ENCODE measurements at places on chromosomes 1 and 21.

- no peak for DNase-seq
Observed at GRCh38 chr1:221227872-221228337, 348.7 kb downstream of the HLX start.

GRCh38 chr1:183989078-183989577, 48.4 kb downstream of the COLGALT2 start:
- no peak for DNase-seq

DNA sequence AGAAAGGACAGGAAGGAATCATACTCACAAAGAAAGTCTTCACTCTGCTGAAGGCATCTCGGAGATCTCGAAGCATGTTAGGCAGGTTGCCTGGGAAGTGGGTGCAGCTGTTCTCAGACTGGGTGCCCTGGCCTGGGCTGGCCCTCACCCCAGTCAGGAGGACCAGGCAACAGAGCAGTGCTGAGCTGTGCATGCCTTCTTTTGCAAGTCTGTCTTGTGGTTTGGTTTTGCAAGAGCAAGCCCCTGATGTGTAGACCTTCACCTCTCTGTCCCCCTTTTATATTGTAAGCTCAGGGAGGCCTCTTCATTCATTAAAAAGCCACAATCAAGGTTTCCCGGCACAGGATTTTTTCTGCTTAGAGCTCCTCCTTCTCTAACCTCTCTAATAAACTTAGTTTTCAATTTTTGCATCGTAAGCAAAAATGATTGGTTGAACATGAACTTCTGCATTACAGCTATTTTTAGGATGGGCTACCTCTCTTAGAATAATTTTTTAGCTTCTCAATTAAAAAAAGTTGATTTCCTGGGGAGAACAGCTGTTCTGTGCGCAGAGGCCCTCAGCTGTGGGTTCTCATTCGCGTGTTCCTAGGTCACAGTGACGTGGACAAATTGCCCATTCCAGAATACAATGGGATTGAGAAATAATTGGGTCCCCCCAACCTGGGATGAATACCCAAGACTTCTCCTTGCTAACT, at the start of gene IL10:
IL10 (minus strand) TSS at position 252 of the 695 bp plus-strand sequence; CDS start at position 193, 59 bp downstream.
- no peak for DNase-seq

- DNase-seq: no peak
Observed at GRCh38 chr1:153534925-153535241, 908 bp downstream of the S100A6 start.

GRCh38 chr1:195664628-195665027, 943.6 kb downstream of the KCNT2 start:
- no peak for DNase-seq

- DNase-seq: no peak
Observed at GRCh38 chr1:235325854-235326253, 2.1 kb downstream of the ARID4B start.

DNA sequence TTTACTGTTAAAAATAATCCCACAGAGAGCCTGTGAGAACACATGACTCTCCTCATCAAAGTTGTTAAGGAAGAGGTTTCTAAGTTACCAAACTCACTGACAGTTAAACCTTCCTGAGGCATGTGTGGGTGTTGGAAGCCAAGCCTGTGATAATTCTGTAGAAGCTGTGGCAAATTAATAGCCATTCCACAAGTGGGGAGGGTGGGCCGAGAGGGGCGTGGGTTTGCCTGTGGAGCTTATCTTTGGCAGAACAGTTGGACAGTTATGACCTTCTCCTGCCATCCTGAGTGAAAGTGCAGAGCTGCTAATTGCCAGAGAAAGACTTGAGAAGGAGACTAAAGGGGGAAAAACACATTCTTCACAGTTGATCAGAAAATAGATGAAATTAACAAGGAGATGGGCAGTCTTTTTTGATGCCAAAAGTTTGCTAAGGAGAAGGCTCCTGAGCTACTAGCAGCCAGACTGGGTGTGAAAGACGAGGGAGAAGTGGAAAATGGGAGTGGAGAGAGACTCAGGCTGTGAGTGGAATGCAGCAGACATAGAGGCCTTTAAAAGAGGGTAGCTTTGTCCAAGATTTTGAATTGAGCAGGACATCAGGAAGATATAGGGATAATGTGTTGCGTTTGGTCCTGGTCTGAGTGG, 1.6 kb upstream of the PLA2G2C start:
- DNase-seq: no peak

GRCh38 chr1:38021969-38022368, 9.4 kb downstream of the UTP11 start:
- DNase-seq: no peak

DNA sequence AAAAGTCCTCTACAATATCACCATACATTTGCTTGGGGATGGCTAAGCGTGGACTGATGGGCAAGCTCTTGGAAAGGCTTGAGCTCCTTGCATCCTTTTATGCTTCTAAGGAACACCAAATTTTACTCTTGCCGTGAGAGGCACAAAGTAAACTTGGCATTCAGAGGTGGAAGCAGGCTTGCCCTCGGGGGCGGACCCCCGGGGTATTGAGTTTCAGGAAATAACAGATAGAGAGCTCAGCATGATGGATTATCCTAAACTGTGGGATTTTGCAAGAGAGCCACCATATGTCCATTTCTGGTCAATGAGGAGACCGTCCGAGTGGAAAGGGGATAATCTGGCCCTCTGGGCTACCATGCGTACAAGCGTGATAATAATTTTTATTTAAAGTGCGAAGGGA, 14.0 kb downstream of the IFI16 start:
- DNase-seq: no peak

DNA sequence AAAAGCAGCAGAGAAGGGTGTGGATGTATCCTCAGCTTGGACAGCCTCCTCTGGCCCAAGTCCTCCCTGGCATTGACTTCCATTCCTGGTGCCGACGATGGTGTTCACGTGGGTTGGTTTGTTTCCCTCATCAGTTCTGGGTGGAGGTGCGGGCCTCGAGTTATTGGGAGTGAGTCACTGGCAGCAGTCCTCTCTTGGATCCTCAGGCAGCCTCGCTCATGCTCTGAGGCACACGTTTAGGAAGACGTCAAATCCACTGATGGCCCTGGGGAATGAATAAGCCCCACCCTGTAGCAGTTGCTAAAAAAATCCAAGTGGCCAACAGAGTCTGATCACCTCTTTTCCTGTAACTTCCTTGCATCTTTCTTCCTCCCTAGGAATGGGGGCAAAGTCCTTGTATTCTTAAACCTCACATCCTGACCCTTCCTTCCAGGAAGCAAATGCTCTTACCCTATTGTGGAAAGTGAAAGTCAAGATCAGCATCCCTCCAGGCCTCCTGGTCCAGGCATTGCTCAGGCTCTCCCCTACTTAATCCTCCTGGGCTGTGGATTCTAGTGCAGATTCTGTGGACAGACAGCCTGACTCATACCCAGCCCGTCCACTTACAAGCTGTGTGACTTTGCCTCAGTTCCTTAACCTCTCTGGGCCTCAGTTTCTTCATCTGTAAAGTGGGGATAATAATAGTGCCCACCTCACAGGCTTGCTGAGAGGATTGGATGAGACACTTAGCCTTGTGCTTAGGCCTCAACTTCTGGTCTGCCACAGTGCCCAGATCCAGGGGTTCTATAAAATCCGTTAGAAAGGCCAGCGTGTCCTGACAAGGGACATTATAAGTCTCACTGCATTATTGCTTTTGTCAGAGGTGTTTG, 111.1 kb downstream of the TLR5 start:
- DNase-seq: no peak

- DNase-seq: no peak
Observed at GRCh38 chr1:204523605-204524215, 7.5 kb downstream of the MDM4 start.

DNA sequence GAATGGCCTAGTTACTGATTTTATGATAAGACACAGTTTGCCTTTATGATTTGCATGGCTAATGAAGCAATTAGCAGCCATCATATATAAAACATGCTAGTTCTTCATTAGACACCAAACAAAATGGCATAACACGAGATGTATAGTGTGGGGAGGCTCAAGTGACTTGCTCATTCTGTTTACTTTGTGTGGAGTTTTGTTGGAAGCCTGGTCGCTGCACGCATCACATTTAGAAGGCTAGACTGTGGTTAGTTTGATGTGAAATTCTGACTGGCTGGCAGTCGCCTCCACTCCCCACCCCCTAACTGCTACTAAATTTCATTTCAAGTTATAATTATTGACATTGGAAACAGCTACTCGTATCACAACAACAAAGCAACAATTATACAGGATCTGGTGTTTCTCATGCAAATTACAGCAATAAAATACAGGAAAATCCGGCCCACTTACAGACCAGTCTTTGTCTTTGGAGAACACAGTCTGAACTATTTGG, 356.1 kb downstream of the LMO4 start:
- DNase-seq: no peak

DNA sequence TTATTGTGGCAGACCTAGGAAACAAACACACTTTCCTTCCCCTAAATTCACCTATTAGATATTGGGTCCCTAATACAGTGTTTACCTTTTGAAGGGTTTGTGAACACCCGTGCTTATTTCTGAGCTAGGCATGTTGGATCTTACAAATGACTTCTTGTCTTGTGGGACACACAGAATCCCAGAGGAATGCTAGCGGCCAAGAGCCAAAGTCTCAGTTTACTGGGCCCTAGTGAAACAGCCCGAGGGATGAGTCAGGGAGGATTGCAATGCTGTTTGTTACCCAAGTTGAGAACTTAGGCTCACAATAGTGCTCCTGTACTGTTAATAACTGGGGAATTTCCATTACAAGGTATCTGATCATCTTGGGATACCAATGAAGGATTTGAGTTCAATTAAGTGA, 100.1 kb upstream of the AKT3 start:
- no peak for DNase-seq

DNA sequence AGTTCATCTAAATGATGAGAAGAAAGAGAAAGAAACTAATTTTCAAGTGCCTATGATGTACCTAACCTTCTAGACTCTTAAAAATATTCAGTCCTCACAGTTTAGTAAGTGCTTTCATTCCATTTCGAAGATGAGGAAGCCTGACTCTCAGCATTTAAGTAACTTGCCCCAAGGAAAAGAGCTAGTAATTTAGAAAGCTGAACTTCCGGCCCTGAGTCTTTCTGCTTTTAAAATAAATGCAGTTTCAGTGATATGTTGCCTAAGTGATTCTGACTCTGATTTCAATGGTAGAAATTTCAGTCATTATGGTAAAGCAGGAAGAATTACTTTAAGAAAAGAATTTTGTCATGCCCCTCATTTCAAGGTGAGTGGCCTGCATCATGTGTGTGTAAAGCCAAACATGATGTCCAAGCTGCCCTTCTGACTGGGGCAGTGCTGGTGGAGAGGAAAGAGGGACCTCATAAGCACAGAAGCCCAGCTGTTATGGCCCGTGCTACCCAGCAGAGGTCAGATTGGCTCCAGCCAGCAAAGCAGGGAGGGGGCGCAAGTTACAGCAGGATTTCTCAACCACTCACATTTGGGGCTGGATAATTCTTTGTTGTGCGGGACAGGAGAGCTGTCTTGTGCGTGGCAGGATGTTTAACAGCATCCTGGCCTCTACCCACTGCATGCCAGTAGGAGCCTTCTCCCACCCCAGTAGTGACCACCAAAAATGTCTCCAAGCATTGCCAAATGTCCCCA, 10.7 kb downstream of the ATP1A4 start:
- DNase-seq: no peak

GRCh38 chr1:77709727-77710126, 27.3 kb upstream of the ZZZ3 start:
- no peak for DNase-seq

DNA sequence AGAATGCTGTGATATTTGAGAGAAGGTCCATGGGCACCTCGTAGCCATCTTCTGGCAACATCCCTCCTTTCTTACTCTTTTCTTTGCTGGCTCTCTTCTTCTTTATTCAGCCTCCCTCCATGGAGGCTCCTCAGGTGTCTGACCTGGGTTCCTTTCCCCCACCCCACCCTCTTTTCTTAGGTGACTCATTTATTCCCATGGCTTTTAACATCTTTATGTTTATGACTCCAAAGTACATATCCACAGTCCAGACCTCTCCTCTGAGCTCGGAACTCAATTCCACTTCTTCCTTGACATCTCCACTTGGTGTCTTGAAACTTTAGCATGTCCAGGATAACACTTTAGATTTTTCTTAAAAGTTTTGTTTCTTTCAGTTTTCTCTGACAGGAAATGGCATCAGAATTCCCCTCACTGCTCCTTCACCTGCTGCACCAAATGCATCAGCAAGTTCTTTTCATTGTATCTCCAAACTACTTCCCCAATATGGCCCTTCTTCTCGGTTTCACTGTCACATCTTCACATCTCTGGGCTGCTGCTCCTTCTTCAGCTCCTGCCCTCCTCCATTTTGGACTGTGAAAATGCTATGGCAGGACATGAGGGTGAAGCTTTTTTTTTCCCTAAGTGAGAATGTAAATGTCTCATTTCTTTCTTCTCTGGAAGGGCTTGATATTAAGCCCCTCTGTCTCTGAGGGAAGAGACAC, 95.9 kb downstream of the GIPC2 start:
- no peak for DNase-seq

DNA sequence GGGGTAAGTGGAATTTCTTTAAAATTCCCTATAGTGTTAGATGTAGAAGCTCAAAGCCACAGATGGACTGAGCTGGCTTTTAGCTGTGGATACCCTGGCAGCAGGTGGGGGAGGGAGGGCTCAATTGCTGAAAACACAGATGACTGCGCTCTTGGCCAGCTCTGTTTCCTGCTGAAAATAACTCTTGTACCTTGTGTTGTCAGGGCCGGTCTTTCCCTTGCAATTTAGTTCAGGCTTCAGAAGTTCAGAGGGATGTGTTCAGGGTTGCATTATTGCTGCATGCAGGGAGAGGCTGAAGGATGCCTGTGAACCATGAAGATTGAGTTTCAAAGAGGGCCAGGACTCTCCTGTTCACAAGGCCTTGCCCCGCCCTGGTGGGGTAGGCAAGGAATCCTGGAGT, 58.1 kb upstream of the GCLM start:
- no peak for DNase-seq

DNA sequence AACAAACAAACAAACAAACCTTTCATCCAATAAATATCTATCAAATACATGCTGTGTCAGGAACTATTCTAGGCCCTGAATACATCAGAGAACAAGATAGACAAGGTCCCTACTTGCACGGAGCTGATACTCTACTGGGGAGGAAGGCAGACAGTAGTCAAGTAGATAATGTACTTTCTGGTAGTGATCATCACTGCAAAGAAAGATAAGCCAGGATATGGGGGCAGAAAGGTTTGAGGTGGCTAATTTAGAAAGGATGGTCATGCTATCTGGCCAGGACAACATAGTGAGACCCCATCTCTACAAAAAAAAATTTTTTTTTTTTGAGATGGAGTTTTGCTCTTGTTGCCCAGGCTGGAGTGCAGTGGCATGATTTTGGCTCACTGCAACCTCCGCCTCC, 9.3 kb upstream of the MEX3A start:
- no peak for DNase-seq

DNA sequence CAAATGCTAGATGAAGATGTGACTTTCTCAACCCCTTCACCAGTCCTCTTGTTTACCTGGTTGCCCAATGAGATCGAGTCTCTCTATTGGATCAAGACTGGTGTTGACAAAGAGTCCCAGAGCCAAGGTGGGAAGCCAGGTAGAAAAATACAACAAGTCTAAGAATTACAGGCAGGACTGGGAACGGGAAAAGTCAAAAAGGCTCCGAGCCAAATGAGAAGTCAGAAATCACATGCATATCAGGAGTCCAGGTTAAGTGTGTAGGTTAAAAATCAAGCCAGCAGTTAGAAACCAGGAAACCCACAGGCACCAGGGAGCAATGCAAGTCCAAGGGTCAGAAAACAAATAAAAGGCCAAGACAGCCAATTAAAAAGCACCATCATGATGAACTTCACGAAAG, 27.4 kb upstream of the DUSP23 start:
- no peak for DNase-seq

- DNase-seq: no peak
Observed at GRCh38 chr21:39153842-39154241, 29.4 kb downstream of the PSMG1 start.

GRCh38 chr1:227779021-227779441, 36.4 kb upstream of the PRSS38 start:
- DNase-seq: no peak
